T-helper 2 cell treated with Interferon-gamma antibody and Interleukin-4, amounts not matched to agents 100 ng/mL and 5 ng/mL, for 36 hours (primary cell): ENCODE measurements at places on chromosomes 7 and 10. TPM values are rescaled to one million over a fixed set of nuclear protein-coding genes. Genes with fewer than 3 reads are reported as not detected.

The PLEKHS1 gene
- total RNA-seq: 0.11 TPM in 1 of 2 replicates, not detected in the other

The PDCD11 gene
- 56.0 and 60.1 TPM in 2 replicates for total RNA-seq

The ZNF438 gene
- total RNA-seq: 3.9 and 4.9 TPM in 2 replicates

The SLC37A3 gene
- total RNA-seq: 49.8 and 51.7 TPM in 2 replicates

The NCAPG2 gene
- 126 and 128 TPM in 2 replicates for total RNA-seq

The ZNF487 gene
- 6.1 TPM in 2 replicates for total RNA-seq

The OR2A1 gene
- 0.09 TPM in 1 of 2 replicates, not detected in the other for total RNA-seq

The GBX1 gene
- total RNA-seq: not detected in 2 replicates

The PNLIPRP3 gene
- total RNA-seq: not detected in 2 replicates

The CLRN3 gene
- total RNA-seq: not detected in 2 replicates

The AKR1C4 gene
- not detected in 2 replicates for total RNA-seq

The ATG9B gene
- total RNA-seq: 9.6 and 10.3 TPM in 2 replicates

The CSGALNACT2 gene
- total RNA-seq: 35.9 and 36.9 TPM in 2 replicates

The DGKB gene
- not detected in 2 replicates for total RNA-seq

The PILRA gene
- total RNA-seq: 11.5 and 12.2 TPM in 2 replicates

The ZNF804B gene
- total RNA-seq: not detected in 2 replicates

The RET gene
- 0.18 and 0.30 TPM in 2 replicates for total RNA-seq

The BLNK gene
- not detected in 2 replicates for total RNA-seq

The SLC26A3 gene
- not detected in 2 replicates for total RNA-seq

The SLC29A3 gene
- total RNA-seq: 4.3 and 4.5 TPM in 2 replicates

The SLC26A4 gene
- total RNA-seq: 3.5 and 4.5 TPM in 2 replicates
